Fibroblast of skin of right biceps (primary cell): ENCODE measurements at places on chromosomes 5 and 9.

- peak; percentile 65 for DNase-seq
These were observed 126.1 kb upstream of the HAND1 start for GRCh38 chr5:154603953-154604679.

DNA sequence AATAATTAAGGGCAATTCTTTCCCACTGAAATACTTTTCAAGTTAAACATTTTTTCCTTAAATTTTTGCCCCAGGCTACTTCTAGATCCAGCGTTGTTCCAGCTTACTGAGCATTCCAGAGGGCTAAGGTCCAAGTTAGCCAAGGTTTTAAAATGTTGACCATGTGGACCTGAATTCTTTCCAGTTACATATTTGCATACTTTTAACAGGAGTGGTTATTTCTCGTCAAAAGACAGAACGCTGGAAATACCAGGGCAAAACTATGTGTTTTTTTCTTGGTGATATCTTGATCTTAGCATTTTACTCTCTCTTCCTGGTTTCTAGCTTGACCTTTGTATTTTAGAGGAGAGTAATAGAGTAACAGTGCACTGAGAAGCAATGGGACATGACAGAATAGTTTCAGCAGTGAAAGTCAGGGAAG lies 32.8 kb downstream of the TMC1 start:
- DNase-seq: peak; percentile 84

DNA sequence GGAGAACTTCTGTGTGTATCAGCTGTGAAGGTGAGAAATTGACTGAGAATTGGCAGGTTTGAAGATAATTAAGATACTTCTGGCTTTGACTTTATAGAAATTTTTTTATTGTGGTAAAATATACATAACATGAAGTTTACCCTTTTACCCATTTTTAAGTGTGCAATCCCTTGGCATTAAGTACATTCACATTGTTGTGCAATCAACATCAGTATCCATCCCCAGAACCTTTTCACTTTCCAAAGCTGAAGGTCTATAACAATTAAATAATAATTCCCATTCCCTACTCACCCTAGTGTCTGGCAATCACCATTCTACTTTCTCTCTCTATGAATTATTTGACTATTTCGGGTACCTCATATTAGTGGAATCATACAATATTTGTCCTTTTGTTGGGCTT lies 69.9 kb downstream of the ACTBL2 start:
- DNase-seq: no peak

- no peak for DNase-seq
These were observed 1.4 kb downstream of the MARCHF3 start for GRCh38 chr5:127028822-127029457.

- DNase-seq: no peak
These were observed 44.3 kb upstream of the EXOC3 start for GRCh38 chr5:398475-399295.

GRCh38 chr9:38278931-38279679 lies 113.4 kb upstream of the ALDH1B1 start:
- DNase-seq: no peak

GRCh38 chr9:90891308-90892040 lies 89.9 kb downstream of the SYK start:
- no peak for DNase-seq

- no peak for DNase-seq
These were observed 5.1 kb upstream of the CLINT1 start for GRCh38 chr5:157864067-157864466.

DNA sequence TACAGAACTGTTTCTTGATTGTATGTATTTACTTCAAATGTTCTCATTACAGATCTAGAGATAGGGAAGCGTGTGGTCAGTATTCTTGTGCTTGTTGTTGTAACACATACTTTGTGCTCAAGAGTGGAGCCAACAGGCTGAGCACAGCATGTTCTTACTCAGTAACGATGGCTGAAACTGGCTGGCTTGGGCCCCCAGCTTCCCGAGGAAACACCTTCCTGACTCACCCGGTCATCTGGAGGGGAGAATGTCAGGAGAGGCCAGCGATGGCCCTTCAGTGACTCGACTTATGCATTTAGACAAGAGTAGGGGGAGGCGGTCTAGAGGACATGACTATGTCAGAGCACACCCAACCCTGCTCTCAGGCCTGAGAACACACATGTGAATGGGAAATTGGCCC lies 25.6 kb downstream of the ZNF474 start:
- peak; percentile 86 for DNase-seq

- DNase-seq: no peak
These were observed 83.1 kb downstream of the NLN start for GRCh38 chr5:65805089-65805488.

- DNase-seq: no peak
These were observed 45.1 kb upstream of the CDKN2AIPNL start for GRCh38 chr5:134456825-134457224.

GRCh38 chr5:177133853-177134696 lies 502 bp downstream of the NSD1 start:
- peak; percentile 59 for DNase-seq

DNA sequence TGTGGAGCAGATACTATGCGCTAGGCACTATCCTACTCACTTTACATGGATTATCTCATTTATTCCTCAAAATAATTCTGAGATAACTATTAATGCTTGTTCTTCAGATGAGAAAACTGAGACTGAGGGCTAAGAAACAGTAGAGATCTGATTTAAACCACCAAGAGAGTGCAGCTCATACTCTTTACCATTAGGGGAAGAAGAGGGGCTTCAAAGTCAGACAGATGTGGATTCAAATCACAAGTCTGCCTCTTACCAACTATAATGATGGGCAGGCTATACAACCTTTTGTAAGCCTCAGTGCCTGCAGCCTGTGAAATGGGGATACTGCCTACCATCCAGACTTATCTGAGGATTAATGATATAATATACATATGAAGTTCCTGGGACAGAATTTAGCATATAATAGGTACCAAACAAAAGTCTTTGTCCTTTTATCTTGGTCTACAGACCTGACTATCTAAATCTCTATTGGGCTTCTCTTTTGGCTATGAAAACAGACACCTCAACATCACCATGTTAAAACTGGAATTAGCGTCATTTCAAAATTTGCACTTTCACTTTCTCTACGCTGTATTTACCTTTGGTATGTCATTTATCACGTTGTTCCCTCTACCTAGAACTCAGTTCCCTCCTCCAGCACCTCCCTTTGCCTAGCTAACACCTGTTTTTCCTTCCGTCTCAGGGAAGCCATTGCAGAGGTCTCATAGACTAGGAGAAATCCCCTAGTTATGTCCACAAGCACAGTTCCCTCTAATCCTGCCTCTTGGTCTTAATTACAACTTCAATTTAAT lies 13.8 kb upstream of the TMEM267 start:
- no peak for DNase-seq

DNA sequence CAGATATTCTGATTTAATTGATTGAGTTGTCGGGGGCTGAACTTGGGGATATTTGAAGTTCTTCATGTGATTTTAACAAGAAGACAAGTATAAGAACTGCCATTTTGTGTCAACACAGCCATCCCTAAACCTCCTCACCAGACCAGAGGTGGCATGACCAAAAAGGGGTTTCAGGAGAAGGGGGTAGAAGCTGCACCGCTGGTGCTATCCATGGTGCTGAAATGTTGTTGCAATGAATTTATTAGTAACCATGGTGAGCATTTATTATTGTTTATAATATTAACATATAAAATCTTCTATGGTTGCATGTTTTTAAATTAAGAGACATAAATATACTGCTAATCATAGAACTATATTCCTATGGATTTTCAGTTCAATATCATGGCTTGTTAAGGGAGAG lies 72.3 kb downstream of the GNA14 start:
- DNase-seq: peak; percentile 39

- no peak for DNase-seq
These were observed 1.0 kb downstream of the RIOK2 start for GRCh38 chr5:97181856-97182545.

GRCh38 chr5:68793074-68793473 lies 300.7 kb upstream of the SLC30A5 start:
- DNase-seq: no peak

GRCh38 chr5:151234476-151235238 lies 10.8 kb upstream of the CCDC69 start:
- peak; percentile 17 for DNase-seq

GRCh38 chr5:163874431-163874830 lies 369.0 kb downstream of the MAT2B start:
- no peak for DNase-seq

GRCh38 chr9:33820231-33820745 lies 3.3 kb downstream of the UBE2R2 start:
- no peak for DNase-seq

- peak; percentile 71 for DNase-seq
These were observed 70.7 kb upstream of the GNE start for GRCh38 chr9:36328798-36329411.

GRCh38 chr5:96742538-96742937 lies 65.2 kb downstream of the ERAP1 start:
- DNase-seq: no peak
